ENCODE measurements at places on chromosomes 12 and 14. TPM values are rescaled to one million over a fixed set of nuclear protein-coding genes. Genes with fewer than 3 reads are reported as not detected.

DNA sequence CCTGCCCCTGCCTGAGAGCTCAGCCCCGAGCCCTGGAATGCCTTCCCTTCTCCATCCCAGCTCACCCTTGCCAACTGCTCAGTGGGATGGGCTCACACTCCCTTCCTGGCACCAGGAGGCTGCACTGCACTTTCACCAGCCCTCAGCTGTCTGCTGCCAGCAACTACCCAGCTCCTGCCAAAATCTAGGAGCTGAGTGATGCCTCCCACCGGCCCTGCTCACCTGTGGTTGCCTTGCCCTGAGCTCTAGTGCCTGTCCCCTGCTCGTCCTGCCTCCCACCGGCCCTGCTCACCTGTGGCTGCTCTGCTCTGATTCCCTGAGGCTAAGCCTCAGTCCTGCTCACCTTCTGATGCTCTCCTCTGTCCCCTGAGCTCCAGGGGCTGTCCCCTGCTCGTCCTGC is 119.8 kb downstream of the TMEM121 start:
- no peak for DNase-seq

DNA sequence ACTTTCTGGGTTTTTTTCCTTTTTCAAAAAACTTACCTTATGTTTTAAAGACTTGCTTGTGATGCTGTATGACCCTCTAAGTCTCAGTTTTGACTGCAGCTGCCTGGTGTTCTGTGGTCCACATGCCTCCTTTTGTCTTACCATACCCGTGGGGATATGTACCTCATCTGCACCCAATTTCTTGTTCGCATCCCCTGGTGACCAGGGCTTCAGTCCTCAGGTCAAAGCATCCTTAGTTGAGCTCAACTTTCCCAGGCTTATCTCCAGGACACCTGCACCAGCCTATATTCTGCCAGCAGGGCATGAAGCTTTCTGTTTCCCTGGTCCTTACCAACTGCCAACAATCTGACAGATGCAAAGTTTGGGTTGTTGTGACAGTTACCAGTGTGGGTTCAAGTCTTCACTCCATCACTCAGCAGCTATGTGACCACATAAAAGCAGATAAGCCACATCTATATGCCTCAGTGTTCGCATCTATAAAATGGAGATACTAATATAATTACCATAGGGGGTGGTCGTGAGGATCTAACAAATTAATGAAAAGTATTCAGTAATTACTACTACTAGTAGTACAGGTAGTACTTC is 94.0 kb downstream of the NTF3 start:
- DNase-seq: no peak

Gene MUCL1
- not detected for total RNA-seq

GRCh38 chr12:132138941-132139871 is 4.9 kb downstream of the DDX51 start:
- DNase-seq: no peak

GRCh38 chr14:66389481-66389880 is 96.7 kb upstream of the CCDC196 start:
- no peak for DNase-seq

Gene SOX5
- 0.75 TPM for total RNA-seq

Gene TAMALIN
- 7.4 TPM for total RNA-seq

DNA sequence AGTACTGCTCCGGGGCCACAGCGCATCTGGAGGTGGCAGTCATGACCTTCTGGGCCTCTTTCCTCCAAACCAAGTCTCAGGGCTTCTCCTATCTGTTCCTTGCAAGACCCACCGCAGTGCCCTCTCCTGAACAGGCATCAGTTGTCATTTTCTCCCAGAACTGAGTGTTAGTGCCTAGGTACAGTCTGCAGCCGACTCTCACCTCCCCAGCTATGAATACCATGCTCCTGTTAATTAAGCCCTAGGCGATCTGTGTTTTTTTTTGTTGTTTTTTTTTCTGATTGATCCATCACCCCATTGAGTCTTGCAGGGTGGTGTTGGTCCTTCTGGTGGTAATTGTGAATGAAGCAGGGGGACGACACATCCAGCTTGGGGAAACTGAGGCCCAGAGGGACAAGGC is 47.5 kb upstream of the DLK1 start:
- no peak for DNase-seq

Gene PTCSC3
- not detected for total RNA-seq

DNA sequence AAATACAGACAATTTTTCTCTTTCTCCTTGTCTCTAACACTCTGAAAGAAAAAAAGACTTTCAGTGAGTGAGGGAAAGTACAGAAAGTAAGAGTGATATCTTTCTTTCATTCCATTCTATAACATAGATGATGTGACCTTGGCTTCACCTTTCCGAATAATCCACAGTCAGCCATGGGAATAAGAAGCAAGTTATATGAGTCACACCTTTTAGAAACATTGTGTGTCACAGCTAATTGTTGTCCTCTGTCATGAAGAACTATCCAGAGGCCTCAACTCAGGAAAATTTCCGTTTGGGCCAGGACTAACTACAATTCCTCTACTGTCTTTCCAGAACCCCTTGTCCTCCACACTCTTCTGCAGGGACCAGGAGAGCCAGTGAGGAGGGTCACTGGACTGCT is 209.7 kb upstream of the FAR2 start:
- DNase-seq: no peak

DNA sequence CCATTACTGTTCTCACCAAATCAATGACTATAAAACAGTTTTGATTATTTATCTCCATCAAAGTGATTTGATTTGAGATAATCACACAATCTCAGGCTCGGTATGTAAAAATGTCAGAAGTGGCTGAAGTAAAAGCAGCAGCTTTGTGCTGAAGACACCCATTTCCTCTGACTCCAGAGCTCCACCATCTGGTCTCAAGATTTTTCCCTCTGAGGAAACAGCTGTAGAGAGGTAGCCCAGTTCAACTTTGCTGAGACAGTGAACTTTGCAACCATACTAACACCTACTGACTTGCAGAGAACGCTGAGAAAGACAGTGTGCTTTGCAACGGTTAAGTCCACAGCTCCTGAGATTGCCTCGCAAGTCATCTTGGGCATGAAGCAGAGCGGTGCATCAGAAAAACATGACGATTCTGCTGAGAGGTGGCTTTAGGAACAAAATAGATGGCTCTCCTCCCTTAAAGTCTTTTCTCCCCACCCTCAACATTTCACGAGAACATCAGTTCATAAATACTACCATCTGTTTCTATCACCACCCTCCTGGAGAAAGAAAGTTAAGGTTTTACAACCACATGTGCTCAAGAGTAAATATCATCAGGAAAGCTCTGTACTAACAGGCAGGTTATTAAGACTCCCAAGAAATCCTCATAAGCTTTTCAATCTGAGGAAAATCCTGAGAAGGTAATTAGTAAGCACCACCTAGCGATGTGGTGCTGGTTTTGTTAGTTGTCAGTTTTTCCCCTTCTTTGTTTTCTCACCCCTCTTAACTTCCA is 34.8 kb downstream of the HIGD1C start:
- DNase-seq: peak; percentile 20

GRCh38 chr12:13836099-13836498 is 145.3 kb downstream of the GRIN2B start:
- no peak for DNase-seq

Gene SDR9C7
- total RNA-seq: not detected

DNA sequence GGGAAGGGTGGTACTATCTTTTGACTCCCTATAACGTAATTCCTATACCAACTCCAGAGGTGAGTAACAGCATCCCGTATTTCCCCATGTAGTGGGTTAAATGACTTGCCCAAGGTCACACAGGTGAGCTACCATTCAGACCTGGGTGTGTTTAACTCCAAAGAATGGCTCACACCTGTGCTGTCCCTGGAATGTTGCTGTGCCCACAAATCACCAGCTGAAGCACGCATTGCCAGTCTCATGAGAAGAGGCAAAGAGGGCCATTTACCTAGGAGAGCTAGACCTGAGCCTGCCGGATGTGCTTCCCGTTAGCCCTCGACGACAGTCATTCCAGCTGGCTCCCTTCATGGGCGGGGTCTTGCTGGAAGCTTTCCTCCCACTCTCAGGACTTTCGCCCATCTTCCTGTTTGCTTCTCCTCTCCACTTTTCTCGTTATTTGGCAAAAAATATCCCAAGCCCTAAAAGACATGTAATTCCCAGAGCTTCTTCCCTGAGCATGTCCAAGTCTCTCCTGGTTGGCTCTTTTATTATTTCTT is 106.6 kb upstream of the VASH1 start:
- no peak for DNase-seq

Gene LPAR5
- 7.8 TPM for total RNA-seq

DNA sequence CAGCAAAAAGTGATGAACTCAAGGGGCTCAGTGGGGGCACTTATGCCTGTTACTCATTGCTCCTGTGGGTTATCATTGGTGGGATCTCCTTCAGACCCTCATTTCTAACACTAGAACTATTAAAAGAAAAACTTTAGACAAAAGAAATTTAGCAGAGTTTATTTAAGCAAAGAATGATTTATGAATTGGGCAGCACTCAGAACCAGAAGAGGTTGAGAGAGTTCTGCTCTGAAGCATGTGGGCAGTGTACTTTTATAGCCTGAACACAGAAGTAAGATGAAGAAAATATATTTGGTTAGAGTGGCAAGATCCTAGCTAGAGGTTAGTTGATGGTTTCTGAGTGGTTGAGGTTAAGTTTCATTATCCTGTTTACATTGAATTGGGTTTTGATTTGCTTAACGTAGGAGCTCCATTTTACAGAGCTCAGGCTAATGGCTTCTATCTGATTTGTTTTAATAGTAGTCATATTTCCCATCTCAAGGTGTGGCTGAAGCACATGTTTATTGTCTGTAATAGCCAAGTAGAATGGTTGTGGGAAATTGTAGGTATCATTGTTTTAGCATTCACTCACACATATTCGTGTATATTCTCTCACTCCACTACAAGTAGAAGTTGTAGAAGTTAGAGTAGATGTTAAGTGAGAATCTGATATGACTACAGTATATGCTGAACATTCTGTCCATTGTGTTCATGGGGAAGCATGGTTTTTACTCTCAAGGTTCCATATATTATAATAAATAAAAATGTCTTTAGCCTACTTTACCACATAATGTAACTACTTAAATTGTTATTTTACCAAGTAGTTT is 27.6 kb downstream of the LEMD3 start:
- no peak for DNase-seq

- no peak for DNase-seq
These were observed 12.5 kb downstream of the DICER1 start for GRCh38 chr14:95144849-95145248.

Gene CCDC85C
- total RNA-seq: 11.7 TPM

- DNase-seq: no peak
These were observed 102.1 kb upstream of the DAAM1 start for GRCh38 chr14:59086241-59086882.

DNA sequence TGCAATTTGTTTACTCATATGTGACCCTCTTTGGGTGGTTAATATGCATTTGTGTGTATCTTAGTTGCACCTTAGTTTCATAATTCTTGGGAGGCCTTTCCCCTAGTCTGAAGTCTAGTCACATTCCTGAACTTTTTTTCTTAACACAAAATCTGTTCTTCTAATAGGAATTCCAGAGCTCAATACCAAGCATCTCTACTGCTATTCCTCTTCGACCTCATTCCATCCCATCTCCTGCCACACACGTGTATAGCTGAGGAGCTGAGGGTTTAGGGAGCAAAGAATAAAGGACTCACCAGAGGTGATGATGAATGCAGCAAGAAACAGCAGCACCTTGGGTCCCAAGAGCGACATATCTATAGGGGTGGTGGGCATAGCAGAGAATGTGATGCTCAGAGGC is 875 bp downstream of the MFAP5 start:
- no peak for DNase-seq

- no peak for DNase-seq
These were observed at the start of gene AVPR1A for GRCh38 chr12:63150713-63151622. Gene AVPR1A (minus strand): TSS chr12:63151201. CDS start chr12:63150836, 365 bp downstream.

DNA sequence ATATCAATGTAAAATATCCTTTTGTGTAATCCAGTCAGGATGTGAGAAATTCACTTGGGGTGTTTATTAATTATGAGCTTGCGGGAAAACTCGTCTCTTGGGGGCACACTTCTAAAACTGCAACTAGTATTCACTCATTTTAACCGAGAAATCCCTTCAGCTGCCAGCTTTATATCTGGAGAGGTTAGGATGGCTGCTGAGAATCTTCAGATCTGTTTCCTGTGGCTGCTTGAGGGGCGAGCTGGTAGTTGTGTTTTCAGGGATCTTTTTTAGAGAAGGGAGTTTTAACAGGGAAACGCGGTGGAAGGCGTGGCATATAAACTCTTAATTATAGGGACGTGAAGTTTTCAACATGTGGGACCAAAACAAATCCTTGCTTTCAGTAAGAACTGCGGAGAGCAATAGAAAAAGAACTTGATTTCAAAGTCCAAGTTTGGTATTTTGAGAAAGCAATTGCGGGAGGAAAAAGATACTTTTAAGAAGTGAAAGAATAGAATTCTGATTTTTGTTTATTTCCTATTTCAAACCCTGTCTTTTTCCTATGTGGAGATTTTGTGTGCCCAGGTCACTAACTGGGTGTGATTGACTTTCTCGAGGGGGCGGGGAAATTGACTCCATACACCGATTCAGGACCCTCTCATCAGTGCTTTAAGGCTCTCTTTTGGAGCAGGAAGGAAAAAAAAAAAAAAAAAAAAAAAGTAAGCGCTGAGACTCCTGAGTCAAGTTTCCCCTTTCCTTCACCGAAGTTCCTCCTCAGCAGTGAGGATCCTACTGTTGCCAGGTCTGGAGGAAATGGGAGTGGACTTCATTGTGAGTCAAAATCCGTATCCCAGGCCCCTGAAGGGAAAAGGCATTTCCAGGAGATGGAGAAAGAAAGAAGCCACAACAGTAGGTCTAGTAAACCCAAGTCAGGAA is 1.1 kb downstream of the PPFIBP1 start:
- DNase-seq: no peak

DNA sequence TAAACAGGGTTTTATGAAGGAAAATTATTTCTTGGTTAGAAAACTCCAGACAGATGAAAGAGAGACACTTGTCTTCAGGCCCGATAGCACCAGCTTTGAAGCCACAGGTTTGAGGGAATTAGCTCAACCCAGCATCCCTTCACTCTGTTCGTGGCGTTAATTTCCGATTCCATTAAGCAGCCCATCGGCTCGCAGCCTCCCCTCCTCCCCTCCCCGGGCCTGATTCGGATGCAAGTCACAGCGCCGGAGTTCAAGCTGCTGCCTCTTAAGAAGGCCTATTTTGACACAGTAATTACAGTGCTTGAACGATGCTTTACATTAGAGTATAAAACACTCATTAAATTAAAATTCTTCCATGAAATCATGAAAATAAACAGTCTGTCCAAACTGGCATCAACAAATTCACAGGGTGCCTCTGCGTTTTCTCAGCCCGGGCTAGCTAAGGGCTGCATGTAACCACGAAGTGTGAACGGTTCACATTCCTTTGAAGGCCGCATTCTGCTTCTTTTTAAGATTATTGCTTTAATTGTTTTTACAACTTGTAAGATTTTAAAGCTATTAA is 145.8 kb downstream of the DICER1 start:
- DNase-seq: no peak

DNA sequence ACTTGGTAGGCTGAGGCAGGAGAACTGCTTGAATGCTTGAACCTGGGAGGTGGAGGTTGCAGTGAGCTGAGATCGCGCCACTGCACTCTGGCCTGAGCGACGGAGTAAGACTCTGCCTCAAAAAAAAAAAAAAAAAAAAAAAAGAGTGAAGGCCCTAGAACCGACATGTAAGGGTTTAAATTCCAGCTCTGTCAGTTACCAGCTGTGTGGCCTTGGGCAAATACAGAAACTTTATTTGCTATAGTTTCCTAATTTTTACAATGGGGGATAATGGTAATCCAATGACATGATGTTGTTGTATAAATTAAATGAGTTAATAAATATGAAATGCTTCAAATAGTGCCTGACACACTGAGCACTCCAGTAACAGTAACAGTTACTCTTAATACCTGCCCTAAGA is 19.6 kb upstream of the PYGL start:
- DNase-seq: no peak
